ENCODE measurements at places on chromosomes 3 and 15.

- no peak for DNase-seq
Measured at GRCh38 chr15:51137880-51138430, 43.2 kb upstream of the TNFAIP8L3 start.

DNA sequence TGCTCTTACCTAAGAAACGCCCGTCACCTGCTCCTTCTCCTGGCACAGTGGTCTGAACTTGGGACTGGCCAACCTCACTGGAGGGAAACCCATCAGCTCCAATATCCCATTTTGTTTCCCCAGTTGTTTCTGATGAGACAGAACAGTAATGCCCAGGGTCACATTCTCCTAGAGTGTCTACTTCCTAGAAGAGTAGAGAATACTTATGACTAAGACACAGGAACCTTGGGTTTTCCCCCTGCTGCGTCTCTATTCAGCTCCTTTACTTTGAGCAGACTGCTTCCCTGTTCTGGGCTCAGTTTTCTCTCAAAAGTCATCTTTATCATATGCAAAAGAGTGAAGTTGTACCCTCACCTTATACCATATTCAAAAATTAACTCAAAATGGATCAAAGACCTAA is 79.4 kb downstream of the POLR2M start:
- no peak for DNase-seq

GRCh38 chr3:45123581-45124269 is 22.5 kb downstream of the CDCP1 start:
- no peak for DNase-seq

DNA sequence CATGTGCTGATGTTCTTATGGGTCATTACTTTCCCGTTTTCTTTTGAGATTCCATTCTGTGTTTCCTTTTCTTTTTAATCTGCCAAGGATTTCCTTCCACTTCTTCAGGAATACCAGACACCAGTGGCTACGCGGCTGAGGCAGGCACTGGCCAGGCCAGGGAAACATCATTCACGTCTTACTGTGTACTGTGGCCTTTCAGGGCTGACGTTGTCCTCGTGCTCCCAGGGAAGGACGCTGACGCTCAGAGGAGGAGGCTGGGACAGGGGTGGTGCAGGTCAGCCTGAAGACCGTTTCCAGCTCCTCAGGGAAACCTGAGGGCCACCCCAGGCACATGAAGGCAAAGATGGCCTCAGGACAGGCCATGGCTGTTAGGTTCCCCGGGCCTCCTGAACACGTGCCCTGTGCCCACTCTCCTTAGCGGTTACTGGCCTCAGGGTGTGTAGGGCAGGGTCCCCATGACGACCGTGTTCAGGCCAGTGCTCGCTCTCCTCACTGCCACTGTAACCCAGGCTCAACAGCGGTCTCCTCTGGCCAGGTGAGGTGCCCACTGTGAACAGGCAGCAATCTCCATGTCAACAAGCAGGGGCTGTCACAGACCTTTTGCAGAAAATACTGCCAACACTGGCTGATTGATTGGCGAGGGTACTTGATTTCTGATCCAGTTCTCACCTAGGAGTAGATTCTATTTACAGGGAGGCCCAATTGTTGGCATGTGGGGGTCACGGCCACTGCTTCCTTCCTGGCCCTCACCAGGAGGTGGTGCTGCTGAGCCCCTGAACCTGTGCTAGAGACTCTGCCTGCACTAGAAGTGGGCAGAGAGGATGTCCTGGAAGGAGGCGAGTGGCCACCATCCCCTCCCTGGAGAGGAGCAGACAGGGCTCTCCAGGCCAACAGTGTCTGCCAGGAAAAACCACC is 169.5 kb downstream of the ATP10A start:
- DNase-seq, result no peak

GRCh38 chr3:158333736-158334135 is 223.8 kb downstream of the RSRC1 start:
- no peak for DNase-seq

- no peak for DNase-seq
Measured at GRCh38 chr3:11567516-11568467, 75.9 kb downstream of the VGLL4 start.

- DNase-seq, result no peak
Measured at GRCh38 chr3:147756476-147756875, 347.3 kb downstream of the ZIC1 start.

DNA sequence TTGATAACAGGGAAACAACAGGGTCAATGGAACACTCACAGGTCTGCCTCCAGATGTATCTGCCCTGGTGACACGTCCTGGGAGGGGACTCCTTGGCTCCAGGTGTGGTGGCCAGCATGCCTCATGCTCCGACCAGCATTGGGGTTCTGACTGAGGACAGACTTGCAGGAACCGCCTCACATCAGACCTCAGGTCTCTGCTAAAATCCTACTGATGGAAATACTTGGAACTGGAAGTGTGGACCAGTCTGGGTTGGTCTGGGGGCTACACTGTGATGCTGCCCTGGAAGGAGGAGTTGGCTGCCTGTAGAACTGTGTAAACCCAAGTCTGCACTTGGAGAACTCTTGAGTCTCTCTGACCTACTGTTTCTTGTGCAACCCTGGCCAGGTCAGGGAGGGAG is 17.1 kb upstream of the KY start:
- DNase-seq, result no peak

DNA sequence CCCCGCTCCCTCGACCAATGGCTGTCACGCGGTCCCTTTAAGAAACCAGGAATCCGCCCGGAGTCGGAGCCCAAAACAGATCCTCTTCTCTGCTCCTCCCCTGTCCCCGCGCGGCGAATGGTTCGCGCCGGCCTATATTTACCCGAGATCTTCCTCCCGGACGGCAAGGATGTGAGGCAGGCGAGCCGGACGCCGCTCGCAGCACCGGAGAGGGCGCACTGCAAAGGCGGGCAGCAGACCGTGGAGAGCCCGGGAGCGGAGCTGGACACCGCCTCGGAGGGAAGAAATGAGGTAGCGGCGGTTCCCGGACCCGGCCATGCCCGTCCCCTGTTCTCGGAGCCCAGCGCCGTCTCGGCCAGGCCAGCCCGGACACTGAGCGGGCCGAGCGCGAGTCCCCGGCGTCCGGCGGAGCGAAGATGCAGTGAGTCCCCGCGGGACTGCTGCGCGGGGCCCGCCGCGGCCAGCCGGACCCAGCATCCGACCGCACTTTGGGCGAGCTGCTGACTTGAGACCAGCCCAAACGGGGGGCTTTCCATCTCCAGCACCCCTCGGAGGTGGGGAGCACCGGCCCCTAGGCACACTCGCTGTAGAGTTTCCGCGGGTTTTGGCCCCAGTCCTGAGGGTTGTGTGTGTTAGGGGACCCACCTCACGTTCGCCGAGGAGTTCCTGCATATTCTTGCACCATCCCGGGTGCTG is at the start of gene FAM43A:
TSS of gene FAM43A (plus strand) at position 166 of the 696 bp plus-strand sequence. CDS start 944 bp downstream, outside the sequence.
- DNase-seq, result peak; percentile 93

DNA sequence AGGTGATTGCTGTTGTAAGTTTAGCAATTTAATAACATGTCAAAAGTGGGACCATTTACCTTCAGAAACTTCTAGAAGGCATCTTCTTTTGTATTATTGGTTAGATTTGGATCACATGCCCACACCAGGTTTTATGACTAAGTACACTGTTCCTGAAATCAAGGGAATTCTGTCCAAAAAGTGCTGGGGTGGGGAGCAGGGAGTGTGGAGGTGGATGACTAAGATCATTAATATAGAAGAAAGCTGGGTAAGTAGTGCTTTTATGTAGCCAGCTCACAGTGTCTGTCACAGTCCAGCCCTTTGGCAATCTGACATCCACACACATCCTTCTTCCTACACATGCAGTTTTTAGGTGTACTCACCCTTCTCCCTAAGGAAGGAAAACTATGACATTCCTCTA is 120.0 kb downstream of the TMCO5A start:
- no peak for DNase-seq

DNA sequence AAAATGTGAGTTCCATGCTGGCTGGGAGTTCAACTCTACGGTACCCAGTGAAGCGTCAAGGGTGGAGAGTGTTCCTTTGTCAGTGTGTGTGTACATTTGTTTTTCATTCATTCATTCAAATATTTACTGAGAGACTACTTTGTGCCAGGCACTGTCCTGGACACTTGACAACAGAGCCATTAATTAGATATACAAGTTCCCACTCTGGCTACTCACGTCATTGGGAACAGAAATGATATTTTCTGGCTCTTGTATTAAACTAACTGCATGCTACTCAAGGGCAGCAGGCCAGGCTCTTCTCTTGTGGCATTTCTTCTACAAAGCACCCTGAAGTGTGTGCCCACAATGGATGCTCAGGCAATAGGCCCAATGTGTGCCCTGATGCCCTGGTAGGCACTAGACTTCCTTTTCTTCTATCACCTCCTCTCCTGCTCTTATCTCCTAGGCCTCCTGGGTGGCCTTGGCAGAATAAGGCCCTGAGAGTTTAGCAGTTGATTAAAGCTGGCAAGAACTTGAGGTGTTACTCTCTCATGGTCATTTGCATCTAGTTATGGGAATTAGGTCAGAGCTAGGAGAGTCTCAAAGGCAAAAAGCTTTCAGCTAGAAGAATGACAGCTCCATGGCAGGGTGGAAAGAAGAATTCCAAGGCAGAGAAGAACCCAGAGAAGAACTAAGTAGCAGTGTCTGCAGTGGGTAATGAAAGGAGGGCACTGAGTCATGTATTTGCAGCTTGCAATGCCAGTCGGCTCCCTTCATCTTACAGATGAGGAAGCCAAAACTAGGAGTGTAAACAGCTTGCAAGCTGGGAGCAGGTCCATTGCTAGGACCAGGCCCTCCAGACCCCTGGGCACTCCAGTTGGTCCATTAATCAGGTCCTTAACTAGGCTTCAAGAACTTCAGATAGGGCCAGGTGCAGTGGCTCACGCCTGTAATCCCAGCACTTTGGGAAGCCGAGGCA is 14.0 kb upstream of the SMAD3 start:
- no peak for DNase-seq

- DNase-seq, result no peak
Measured at GRCh38 chr3:29694331-29694730, 413.5 kb downstream of the RBMS3 start.

DNA sequence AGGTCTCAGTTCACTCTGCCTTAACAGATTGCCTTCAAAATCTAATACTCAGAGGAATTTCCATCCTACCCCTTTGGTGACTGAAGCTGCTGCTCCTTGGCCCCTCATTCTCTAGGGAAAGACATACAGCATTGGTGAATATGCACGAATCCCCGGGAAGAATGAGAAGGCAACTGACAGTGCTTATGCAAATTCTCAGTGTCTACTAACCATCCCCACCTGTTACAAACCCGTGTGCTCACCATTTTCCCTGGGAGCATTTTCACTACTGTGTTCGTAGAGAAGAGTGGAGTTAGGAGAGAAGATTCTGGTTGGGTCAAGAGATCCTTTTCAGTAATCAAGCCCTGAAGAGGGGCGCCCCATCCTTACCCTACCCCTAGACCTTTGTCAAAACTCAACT is 37.7 kb downstream of the SYNM start:
- no peak for DNase-seq

- no peak for DNase-seq
Measured at GRCh38 chr15:72535911-72536310, 61.8 kb downstream of the ARIH1 start.

DNA sequence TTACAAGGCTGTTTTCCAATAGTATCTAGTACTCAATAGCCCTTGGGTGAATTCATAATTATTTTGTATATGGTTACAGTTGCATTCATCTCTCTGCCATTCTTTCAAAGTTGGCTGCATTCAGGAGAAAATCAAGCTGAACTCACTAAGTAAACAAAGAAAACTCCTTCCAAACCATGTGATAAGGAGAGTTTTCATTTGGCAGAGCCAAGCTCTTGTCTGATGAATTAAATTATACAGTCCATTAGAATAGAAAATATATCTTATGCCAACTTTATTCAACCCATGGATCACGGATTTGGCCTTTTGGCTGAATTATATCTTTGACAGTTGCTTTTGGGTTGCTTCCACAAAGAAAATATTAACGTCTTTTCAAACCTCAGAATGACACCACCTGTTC is 272.3 kb upstream of the ROBO1 start:
- DNase-seq, result no peak

DNA sequence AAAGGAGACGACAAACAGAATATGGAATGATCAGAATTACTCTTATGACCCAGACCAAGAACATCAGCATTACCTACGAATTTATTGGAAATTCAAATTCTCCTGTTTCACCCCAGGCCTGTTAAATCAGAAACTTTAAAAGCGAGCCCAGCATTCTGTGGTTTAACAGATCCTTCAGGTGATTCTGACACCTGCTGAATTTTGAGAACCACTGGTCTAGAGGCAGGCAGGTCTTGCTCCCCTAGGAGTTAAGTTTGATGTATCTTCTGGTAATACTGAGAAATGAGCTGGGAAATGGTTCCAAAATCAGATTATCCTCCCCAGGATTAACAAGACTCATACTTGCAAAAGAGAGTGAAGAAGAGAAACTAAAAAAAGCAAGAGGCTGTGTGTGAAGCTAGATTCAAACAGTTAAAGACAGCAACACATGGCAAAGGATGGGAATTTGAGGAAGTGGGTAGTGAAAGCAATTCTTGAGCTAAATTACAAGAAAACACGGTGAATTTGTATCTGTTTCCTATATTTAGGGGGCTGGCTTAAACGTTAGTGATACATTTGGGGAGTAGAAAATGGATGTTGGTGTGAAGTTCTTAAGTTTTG is 66.0 kb downstream of the FLNB start:
- no peak for DNase-seq

DNA sequence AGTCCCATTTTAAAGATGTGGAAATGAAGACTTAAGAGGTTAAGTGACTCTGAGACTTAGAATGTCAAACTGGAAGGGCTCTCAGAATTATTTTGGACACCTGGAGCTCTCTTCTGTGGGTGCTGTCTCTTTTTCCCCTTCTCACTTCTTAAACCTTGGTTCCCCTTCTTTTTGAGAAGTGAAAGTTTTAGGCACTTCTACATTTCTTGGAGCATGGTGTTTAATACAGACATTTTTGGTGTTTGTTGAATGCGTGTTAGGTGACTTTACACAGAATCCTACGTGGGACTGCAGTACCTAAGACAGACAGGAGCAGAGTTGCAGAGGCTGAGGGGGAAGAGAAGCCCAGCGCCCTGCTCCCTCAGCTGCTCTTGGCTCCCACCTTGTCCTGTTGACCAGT is 133.3 kb downstream of the MDFIC2 start:
- DNase-seq, result no peak

GRCh38 chr3:46705751-46706552 is 4.8 kb downstream of the TMIE start:
- DNase-seq, result no peak

DNA sequence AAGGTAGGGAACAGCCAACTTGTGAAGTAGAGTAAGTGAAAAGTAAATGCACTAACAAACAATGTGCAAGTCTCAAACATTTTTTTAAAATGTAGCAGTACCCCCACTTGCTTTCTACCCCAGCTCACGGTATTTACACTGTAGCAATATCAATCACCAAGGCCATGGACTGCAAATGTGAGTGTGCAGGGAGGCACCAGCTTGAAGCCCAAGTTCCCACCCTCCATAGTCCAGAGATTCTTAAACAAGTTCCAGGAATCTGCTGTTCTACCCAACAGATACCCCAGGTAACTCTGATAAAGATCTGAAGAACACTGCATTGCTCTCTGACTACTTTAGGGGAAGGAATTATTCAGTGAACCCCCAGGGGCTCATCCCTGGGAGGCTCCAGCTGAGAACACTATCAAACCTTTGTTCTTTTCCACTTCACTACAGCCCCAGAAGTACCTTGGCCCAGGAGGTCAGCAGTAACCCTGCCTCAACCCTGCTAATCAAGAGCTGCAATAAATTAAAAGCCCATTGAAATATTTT is 86.1 kb downstream of the FOXP1 start:
- DNase-seq, result no peak

- no peak for DNase-seq
Measured at GRCh38 chr15:84814916-84815315, 2.2 kb upstream of the ALPK3 start.

GRCh38 chr3:7207125-7207524 is 346.2 kb downstream of the GRM7 start:
- no peak for DNase-seq

All from NCI-H774 (cell line).